ENCODE measurements at places on chromosomes 16 and 17.
A peak's percentile ranks its signal among the peaks of the same experiment; 100 is the strongest.

GRCh38 chr17:67059372-67059771 lies 15.0 kb downstream of the CACNG1 start:
- DNase-seq: no peak
- no peak overlapping the region for H3K27ac ChIP-seq
- H3K27me3 ChIP-seq: no peaks in the 10 kb centered on the region
- no peaks in the 10 kb centered on the region for H3K36me3 ChIP-seq
- H3K4me3 ChIP-seq: no peak overlapping the region
- H3K4me1 ChIP-seq: no peaks in the 10 kb centered on the region

- no peaks in the 10 kb centered on the region for H3K36me3 ChIP-seq
- DNase-seq: no peak
- no peak overlapping the region for H3K4me3 ChIP-seq
- H3K4me1 ChIP-seq: peaks cover 6% of the 10 kb centered on the region
- no peak overlapping the region for H3K27ac ChIP-seq
These were observed 70.8 kb downstream of the GOSR1 start for GRCh38 chr17:30547778-30548573.

DNA sequence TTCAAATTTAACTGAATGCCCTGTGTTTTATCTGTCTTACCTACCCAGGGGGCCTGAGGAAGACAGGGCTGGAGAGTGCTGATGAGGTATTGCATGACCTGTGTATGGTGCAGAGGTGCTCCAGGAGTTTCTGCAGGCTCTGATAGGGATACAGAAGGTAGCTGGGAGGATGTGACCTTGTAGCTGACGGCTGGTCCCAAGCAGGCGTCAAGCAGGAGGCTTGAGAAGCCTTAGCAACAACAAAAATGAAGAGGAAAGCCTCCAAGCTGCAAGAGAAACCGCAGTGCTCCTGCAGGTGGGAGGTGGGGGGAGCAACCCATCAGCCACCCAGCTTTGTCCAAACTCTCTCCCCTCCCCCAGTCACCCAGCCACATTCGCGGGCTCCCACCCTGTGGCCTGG lies 40.4 kb downstream of the LAT start:
- no peak overlapping the region for H3K4me3 ChIP-seq
- no peaks in the 10 kb centered on the region for H3K36me3 ChIP-seq
- no peak overlapping the region for H3K27ac ChIP-seq
- peaks cover 16% of the 10 kb centered on the region for H3K4me1 ChIP-seq

DNA sequence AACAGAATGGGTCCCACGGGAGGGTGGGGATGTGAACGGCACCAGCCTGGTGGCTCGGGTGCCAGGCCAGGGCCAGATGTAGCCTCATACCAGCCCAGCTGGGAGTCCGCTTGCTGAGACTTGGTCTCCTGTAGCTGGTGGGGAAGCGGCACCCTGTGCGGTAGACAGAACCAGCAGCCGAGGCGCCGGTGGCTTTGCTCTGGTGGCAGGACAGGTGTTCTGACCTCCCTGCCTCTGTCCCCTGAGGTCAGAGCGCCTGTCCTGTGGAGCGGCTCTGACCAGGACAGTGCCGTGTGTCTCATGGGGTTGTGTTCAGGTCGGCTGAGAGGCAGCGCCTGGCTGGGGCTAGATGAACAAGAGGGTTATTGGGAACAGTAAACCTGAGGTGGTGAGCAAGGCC lies 20.1 kb downstream of the RAB40C start:
- no peak for DNase-seq
- H3K4me3 ChIP-seq: no peak overlapping the region
- H3K27ac ChIP-seq: no peak overlapping the region
- no peaks in the 10 kb centered on the region for H3K36me3 ChIP-seq
- no peaks in the 10 kb centered on the region for H3K27me3 ChIP-seq
- H3K4me1 ChIP-seq: peaks cover 11% of the 10 kb centered on the region

GRCh38 chr17:79784353-79785016 lies 6.5 kb downstream of the CBX2 start:
- H3K27ac ChIP-seq: no peak overlapping the region
- H3K4me1 ChIP-seq: peaks cover under 1% of the 10 kb centered on the region
- H3K4me3 ChIP-seq: no peak overlapping the region
- H3K27me3 ChIP-seq: peaks cover 2% of the 10 kb centered on the region
- DNase-seq: no peak

DNA sequence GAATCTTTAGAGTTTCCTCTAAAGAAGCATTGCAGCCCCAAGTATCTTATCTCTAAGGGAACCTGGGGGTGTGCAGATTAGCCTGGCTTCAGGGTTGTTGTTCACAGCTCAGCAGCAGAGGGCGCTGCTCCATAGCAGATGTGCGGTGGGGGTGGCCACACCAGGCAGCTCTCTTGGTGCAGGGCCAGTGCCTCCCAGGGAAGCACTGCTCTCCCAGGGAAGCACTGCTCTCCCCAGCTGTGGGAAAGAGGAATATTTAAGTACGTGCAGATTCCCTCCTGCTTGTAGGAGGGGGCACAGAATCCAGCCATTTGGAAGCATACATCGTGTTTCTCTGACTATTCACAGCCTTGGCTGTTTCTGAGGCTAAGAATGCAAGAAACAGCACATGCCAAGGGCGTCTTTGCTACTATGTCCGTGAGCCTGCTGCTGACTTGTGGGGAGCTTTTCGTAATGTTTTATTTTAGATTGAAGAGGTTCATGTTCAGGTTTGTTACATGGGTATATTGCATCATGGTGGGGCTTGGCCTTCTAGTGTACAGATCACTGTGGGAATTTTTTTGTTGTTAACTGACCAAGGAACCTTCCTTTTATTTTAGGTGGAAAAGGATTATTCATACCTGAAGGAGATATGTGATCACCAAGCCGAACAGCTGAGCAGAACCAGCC lies 217.8 kb downstream of the SPECC1 start:
- no peaks in the 10 kb centered on the region for H3K4me1 ChIP-seq
- no peak overlapping the region for H3K27ac ChIP-seq
- H3K36me3 ChIP-seq: no peaks in the 10 kb centered on the region
- no peak overlapping the region for H3K4me3 ChIP-seq

DNA sequence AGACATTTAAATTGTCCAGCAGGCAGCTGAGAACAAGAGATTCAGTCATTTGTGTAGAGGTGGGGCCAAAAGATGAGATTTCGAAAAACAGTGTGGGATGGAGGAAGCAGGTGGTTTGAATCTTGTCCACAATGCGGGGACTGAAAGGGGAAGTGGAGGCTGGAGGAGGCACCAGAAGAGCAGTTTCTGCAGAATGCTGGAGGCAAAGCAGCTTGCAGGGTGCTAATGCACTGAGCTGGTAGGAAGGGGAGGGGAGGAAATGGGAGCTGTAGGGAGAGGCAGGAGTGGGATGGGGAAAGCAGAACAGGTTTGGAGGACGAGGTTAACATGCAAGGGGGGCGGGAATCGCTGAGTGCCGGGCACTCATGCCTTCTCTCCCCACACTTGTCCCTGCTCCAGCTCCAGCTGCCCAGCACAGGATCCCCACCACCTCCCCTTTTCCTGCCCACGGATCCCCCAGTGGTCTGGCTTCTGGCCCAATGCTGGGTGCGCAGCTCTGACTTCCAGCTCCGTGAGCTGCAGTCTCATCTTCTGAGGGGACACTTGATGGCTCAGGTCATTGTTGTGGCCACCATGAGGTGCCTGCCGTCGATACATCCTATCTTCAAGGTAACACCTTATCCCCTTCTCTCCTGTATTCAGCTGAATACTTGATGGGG lies 9.4 kb downstream of the C17orf100 start:
- H3K4me3 ChIP-seq: no peak overlapping the region
- H3K4me1 ChIP-seq: no peaks in the 10 kb centered on the region
- no peak for DNase-seq
- H3K27ac ChIP-seq: no peak overlapping the region
- H3K36me3 ChIP-seq: no peaks in the 10 kb centered on the region

DNA sequence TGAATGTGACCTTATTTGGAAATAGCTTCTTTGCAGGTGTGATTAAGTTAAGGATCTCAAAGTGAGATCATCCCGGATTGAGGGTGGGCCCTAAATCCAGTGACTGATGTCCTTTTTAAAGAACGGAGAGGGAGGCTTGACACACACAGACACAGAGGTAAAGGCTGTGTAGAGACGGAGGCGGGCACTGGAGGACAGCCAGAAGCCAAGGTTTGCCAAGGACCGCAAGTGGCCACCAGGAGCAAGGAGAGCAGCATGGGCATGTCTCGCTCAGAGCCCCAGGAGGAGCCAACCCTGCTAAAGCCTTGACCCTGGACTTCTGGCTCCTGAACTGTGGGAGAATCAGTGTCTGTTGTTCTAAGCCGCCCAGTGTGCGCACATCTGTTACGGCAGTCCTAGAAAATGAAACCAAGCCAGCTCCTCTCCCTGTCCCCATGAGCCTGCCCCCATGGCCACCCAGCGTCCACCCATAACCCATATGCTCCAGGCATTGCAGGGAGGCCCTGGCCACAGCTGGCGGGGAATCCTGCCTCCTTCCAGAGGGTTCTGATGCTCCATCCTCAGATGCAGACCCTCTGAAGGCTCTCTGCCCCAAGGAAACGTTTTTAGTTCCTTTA lies 15.2 kb downstream of the CNGB1 start:
- no peaks in the 10 kb centered on the region for H3K36me3 ChIP-seq
- DNase-seq: no peak
- H3K27ac ChIP-seq: no peak overlapping the region
- no peaks in the 10 kb centered on the region for H3K4me1 ChIP-seq
- no peaks in the 10 kb centered on the region for H3K27me3 ChIP-seq
- H3K4me3 ChIP-seq: no peak overlapping the region

DNA sequence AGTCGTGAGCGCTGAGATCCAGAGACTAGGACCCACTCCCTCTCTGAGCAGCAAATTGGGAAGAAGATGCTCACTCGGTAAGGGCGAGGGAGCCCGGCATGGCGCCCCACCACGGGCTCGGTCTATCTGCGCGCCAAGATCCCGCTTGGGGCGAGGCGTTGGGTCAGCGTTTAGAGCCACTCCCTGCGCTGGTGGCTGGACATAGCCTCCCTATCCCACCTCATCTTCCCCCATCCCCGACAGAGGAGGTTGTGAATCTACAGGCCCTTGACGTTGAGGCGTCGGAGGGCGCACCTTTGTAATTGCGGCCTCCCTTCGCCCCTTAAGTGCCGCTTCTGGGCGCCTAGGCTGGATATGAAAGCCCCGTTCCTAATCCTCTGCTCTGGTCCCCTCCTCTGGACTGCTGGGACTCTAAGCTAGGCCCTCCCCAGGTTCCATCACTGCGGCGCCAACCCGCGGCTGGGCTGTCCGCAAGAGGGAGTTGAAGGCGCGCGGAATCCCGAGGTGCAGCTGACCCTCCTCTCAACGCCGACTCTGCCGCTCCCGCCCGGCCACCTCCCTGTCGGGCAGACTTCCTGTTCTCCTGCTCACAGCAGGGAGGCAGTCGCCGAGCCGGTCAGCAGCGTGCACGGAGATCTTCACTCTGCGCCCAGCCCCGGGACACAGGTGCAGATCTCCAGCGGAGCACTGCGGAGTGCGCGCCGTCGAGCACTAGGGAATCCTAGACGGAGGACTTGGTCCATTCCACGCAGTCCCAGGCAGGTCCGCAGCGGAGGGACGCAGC lies 16.1 kb upstream of the HOXB9 start:
- H3K36me3 ChIP-seq: no peaks in the 10 kb centered on the region
- H3K27me3 ChIP-seq: peaks cover 100% of the 10 kb centered on the region
- H3K27ac ChIP-seq: no peak overlapping the region
- H3K4me1 ChIP-seq: peaks cover 3% of the 10 kb centered on the region

- no peak overlapping the region for H3K4me3 ChIP-seq
- H3K36me3 ChIP-seq: no peaks in the 10 kb centered on the region
- H3K27ac ChIP-seq: no peak overlapping the region
- no peak for DNase-seq
These were observed 114.8 kb downstream of the C16orf95 start for GRCh38 chr16:87202346-87202745.

GRCh38 chr17:47299239-47299910 lies 24.4 kb upstream of the EFCAB13 start:
- DNase-seq: no peak
- no peak overlapping the region for H3K4me3 ChIP-seq
- H3K27ac ChIP-seq: no peak overlapping the region
- no peaks in the 10 kb centered on the region for H3K36me3 ChIP-seq
- peaks cover 11% of the 10 kb centered on the region for H3K4me1 ChIP-seq

GRCh38 chr16:48421741-48422140 lies 36.5 kb upstream of the SIAH1 start:
- no peak overlapping the region for H3K27ac ChIP-seq
- no peaks in the 10 kb centered on the region for H3K36me3 ChIP-seq
- no peak for DNase-seq
- no peaks in the 10 kb centered on the region for H3K27me3 ChIP-seq
- no peak overlapping the region for H3K4me3 ChIP-seq

DNA sequence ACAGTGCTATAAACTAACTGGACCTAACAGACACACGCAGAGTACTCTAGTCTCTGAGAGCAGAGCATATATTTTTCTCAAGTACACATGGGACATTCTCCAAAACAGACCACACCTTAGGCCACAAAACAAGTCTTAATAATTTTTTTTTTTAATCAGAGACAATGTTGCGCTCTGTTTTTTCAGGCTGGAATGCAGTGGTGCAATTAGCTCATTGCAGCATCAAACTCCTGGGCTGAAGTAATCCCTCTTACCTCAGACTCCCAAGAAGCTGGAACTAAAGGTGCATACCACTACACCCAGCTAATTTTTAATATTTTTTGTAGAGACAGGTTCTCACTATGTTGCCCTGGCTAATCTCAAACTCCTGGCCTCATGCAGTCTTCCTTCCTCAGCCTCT lies 37.7 kb downstream of the ULK2 start:
- no peaks in the 10 kb centered on the region for H3K27me3 ChIP-seq
- H3K4me3 ChIP-seq: no peak overlapping the region

DNA sequence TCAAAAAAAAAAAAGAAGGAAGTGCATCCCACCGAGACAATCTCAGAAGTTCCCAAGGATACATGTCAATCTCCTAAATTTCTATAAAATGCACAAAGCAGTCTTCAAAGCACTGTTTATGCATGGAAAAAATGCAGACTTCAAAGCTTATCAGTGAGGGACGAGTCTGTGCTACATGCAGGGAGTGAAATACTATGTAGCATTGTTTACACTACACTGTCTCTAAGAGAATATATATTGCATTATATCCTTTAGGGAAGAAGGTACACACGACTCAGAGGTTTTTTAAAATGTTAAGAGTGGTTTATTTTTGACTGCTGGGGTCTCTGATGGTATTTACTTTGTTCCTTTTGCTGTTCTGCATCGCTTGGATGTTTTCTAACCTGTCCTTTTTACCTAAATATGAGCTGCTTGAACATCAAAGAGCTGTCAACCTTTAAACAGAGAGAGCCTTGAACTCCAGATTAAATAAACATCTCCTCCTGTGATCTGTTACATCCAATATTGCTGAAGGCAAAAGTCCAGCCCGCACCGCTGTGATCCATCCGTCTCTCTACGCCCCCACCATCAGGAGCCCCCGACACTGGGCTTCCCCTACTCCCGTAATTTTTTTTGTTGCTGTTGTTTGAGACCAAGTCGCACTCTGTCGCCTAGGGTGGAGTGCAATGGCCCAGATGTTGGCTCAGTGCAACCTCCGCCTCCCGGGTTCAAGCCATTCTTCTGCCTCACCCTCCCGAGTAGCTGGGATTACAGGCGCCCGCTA lies 1.4 kb downstream of the FBXO31 start:
- DNase-seq: no peak
- H3K36me3 ChIP-seq: peaks cover 5% of the 10 kb centered on the region
- no peaks in the 10 kb centered on the region for H3K27me3 ChIP-seq
- H3K4me3 ChIP-seq: peak overlapping the region; percentile 96
- peaks cover 34% of the 10 kb centered on the region for H3K4me1 ChIP-seq

All from esophagus squamous epithelium (tissue), 5 donors.